ENCODE measurements at places on chromosomes 1 and 21.

- no peak for DNase-seq
These were observed 1.3 kb upstream of the MTARC1 start for GRCh38 chr1:220785166-220786056.

- no peak for DNase-seq
These were observed 153.4 kb downstream of the PLA2G4A start for GRCh38 chr1:186982116-186982515.

- DNase-seq = no peak
These were observed 95.9 kb downstream of the USP25 start for GRCh38 chr21:15825700-15826099.

GRCh38 chr1:6004412-6005123 lies 12.3 kb upstream of the NPHP4 start:
- DNase-seq = no peak

DNA sequence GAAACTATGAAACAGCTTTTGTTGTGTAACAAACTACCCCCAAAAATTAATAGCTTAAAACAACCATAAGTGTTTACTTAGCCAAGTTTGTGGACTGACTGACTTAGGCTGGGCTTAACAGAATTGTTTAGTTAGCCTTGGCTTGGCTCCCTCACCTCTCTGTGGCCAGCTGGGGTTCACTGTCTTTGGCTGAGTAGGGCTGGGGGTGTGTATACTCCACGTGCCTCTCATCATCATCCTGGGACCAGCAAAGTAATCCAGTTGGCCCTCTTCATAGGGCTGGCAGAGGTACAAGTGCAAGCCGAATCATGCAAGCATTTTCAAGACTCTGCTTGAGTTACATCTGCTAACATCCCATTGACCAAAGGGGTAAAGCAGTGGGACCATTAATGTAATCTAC lies 252.3 kb downstream of the BRINP2 start:
- no peak for DNase-seq

DNA sequence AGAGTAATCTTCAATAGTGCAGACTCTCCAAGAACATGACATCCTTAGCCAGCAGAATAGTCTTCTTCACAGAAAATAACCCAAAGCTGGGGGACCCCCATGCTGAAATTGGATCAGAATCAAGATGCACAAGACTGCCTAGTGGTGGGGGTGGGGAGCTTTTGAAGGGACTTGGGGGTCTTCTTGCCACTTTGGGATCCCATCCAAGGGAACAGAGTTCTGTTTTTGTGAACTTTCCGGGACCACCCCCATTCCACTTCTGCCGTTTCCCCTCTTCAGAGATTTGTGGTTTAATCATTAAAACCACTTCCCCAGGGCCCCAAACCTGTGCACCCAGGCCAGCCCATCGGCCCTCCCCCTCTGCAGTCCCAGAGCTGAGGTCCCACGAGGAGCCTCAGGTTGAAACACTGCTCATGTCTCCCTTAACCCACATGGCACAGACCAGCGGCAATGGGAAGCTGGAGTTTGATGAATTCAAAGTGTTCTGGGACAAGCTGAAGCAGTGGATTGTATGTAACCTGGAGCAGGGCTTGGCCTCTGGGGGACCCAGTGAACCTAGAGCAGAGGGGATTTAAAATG lies 44.9 kb downstream of the CAPN9 start:
- no peak for DNase-seq

- no peak for DNase-seq
These were observed 28.1 kb downstream of the A3GALT2 start for GRCh38 chr1:33292726-33293340.

DNA sequence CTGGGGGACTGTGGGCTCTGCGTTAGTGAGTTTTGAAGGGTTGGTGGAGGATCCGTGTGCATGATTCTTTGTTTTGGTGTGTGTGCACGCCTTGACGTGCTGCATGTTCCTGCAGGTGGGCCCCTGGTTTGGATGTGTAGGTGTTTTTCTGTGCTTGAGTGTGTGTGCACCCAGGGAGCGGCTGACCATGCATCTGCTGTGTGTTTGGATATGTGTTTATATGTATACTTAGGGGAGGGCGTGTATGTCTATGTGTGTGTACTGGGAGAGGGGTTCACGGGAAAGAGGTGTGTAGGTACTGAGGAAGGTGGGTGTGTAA lies 1.1 kb downstream of the VANGL2 start:
- no peak for DNase-seq

DNA sequence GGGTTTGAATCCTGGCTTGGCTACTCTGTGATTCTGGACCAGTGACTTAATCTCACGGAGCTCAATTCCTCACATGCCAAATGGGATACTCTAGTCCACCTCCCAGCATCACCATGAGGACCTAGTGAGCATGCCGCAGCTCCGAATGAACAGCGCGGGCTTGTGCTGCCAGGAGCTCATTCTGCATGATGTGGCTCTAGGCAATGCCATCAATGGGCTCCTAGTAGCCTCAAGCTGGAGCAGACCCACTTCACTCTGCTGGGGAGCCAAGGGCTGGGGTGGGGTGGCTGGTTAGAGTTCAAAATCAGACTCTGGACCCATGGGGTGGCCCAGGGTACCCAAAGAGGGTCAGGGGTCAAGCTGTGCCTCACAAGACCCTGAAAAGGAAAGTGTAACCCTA lies 41.5 kb downstream of the CDK18 start:
- no peak for DNase-seq

DNA sequence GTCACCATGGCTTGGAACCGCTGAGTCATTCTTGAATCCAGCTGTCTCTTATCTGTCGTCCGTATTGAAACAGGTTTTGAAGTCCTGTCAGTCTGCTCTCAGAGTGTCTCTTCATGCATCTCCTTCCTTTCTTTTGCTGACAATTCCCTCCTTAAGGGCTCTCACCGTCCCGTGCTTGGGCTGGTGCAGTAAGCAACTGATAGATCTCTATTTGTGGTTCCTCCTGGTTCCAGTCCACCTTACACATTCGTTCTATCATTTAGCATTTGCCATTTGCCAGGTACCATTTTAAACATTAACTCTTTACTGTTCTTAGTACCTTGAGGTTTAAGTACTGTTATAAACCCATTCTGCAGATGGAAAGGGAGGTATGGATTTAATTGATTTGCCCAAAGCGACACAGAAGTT lies 88.9 kb downstream of the DYRK1A start:
- no peak for DNase-seq

- DNase-seq = peak; percentile 54
These were observed 62.7 kb downstream of the ADARB1 start for GRCh38 chr21:45136927-45137611.

- DNase-seq = no peak
These were observed 1104.2 kb upstream of the TMPRSS15 start for GRCh38 chr21:19507682-19508260.
